ENCODE measurements at places on chromosomes 16 and 17.

DNA sequence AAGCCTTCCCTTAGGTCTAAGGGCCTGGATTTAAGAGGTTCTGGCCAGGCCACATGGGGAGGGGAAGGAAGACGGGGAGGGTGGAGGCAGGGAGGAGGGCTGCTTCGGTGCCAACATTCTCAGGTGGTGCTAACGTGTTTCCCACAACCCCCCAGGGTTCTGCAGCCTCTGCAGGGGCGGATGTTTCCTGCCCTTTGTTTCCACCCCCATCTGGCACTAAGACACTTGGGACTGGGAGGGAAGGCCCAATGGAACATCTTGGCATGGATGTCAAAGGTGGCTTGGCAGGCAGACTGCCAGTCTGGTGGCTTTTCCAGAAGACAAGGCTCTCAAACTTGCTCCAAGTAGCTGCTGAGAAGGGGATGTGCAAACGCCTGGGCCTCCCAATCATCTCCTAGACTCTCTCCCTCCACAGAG lies 12.7 kb downstream of the HIC1 start:
- DNase-seq, result no peak

DNA sequence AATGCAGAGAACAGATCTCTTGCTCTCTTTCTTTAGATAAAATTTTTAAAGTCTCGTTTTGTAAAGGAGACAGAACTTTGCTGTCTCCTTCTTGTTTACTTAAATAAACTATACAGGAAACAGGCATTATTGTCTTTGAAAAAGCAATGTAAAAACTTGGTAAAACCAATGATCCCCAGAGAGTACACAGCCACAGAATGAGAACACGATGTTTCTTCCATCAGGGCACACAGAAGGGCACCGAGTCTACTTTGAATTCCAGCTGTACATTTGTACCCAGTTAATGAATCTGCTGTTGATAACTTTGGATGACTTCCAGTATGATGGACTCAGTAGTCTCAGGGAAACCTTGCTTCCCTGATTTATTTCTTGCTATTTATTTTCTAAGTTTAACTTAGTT lies 8.1 kb upstream of the TMEM100 start:
- DNase-seq, result no peak

- DNase-seq, result no peak
Measured at GRCh38 chr17:55817397-55817709, 66.5 kb downstream of the PCTP start.

- DNase-seq, result peak; percentile 94
Measured at GRCh38 chr17:50867363-50868139, 1.4 kb upstream of the TOB1 start.

DNA sequence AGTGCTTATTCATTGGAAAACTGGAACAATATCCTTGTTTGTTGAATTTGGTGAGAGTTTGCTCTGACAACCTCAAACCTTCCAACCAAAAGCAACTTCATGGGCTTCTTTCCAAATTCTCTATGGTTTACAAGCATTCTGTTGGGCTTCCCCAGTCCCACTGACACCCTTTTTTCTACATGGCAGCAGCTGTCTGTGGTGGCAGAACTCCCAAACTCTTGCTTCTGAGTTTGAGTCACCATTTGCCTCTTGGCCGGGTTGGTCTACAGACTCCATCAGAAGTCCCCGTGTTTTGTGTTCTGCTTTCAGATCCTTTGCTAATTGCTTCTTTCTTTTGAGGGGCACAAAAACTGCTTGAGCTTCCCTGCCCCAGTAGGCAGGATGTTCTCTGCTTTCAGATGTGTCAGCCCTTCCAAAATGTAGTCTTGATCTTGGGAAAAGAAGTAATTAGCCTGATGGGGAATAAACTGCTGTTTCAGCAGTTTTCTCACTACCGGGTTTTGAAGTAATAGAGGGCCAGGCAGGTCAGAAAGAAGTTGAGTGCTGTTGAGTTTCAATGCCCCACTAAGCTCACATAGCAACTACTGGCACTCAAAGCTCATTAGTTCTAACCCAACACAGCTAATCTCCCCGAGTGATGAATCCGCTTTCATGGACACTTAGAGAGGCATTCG lies 80.7 kb downstream of the HS3ST3A1 start:
- no peak for DNase-seq

- DNase-seq, result no peak
Measured at GRCh38 chr17:69418535-69418934, 4.0 kb downstream of the MAP2K6 start.

- no peak for DNase-seq
Measured at GRCh38 chr17:76546556-76547182, 6.8 kb downstream of the PRCD start.

DNA sequence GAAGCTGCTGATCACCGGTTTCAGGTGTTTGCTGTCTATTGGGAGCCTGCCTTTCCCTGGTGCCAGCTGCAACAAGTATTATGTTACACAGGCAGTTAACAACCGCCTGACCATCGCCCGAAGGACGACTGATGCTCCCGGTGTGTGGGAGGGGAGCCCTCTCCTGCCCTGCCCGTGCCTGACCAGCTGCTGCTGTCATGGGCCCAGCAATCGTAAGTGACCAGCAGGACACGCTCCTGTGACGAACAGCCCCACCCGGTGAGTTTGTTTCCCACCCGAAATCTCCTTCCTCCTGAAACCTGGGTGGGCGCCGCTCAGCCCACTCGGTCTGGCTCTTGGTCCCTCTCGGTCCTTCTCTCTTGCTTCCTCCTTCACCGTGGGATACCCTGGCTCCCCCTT lies 17.9 kb upstream of the UBE2I start:
- no peak for DNase-seq

DNA sequence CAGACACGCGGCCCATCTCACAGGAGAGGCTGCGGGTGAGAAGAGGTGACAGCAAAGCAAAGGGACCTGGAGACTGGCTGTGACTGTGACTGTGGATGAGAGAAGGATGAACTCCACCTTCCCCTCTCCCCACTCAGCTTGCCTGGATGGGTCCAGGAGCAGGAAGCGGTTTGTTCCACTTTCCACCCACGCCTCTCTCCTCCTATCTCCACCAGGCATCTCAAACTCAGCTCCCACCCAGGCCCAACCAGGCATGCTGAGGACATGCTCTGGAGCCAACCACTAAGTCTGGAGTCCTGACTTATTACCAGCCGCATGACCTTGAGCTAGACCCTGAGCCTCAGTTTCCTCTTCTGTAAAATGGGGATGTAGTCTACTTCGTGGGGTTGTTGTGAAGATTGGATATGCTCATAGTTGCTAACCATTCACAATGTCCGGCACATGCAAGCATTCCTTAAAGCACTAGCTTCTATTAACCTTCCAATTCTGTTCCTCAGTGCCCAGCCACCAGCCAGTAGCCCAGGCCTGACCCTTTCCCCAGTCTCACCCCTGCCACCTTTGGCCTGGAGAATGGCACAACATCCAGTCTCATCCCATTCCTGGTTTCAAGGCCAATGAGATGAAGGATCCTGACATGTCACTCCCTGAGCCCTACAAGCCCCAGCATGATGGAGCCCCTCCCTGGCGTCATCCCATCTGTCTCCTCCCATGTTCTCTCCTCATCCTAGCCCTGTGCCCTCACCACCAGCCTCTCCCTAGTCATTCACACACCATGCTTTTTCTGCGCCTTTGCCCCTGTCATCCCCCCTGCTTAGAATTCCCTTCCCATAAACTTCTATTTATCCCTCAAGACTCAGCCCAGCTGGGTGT lies 2.3 kb downstream of the GAS2L2 start:
- no peak for DNase-seq

- no peak for DNase-seq
Measured at GRCh38 chr17:17052462-17053221, 10.4 kb downstream of the MPRIP start.

- DNase-seq, result no peak
Measured at GRCh38 chr17:14622615-14623101, 321.8 kb downstream of the HS3ST3B1 start.

DNA sequence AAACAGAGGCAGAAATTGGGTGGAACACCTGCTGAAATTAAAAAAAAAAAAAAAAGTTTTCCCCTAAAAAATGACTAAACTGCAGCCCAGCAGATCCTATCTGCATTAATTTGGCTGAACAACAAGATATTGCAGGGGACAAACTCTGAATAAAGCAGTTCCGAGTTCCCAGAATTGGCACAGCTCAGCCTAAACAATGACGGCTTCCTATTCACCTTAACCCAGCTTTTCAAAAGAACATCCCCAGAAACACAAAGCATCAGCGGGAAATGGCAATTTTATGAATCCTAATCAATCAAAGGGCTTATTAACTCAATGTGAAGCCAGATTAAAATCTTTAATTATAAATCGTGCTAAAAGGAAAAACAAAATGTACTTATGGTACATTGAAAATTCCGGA lies 497.8 kb upstream of the ZFHX3 start:
- no peak for DNase-seq

DNA sequence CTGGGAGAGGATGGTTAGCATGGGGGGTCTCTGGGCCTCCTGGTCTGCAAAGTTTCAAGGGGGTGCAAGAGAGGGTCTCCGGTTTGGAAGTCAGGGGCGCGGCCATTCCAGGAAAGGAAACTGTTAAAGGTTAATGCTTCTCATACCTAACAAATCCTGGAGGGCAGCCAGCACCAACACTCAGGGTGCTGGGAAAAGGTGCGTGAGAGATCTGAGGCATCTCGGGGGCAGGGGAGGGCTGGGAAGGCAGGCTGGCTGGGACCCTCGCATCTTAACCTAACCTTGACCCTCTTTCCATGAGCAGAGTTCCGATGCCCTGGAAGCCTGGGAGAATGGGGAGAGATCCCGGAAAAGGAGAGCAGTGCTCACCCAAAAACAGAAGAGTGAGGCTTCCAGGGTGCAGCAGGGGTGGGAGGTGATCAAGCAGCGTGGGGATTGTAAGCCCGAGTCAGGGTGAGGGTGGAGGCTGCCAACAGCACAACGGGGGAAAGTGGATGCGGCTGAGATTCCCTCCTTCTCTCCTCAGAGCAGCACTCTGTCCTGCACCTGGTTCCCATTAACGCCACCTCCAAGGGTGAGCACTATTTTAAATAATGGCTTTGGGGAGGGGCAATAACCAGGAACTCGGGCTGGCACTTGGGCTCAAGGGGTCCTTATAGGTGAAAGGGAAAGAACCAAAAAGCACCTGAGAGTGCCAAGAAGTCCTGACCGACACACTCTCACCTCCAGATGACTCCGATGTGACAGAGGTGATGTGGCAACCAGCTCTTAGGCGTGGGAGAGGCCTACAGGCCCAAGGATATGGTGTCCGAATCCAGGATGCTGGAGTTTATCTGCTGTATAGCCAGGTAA lies 996 bp downstream of the TNFSF13 start:
- DNase-seq, result no peak

DNA sequence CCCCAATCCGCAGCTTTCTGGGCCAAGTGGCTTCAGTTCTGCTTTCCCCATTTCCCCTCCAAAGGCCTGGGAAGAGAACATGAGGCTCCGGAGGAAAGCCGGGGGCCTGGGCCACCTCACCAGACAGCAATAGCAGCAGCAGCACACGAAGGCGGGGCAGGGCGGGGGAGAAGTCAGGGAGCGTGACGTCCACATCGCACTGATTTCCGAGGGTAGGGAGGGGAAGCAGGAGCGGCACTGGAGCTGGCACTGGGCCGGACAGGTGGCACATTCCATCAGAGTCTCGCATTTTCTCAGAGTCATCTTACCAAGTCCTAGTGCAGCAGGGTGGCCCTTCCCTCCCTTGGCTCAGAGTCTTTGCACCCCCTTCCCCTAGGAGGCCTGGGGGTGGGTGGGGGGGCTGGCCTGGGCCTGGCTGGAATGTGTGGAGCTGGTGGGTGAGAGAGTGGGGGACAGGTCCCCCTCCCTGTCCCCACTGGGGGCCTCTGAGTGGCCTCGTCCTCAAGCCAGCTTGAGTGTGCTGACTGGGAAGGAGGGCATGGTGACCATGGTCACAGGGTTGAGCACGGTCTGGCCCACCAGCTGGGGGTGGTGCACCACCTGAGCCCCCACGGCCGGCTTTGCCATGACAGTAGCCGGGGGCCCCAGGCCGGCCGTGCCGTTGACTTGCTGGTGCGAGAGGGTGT lies 14.3 kb downstream of the MNT start:
- DNase-seq, result no peak

- DNase-seq, result no peak
Measured at GRCh38 chr16:31876951-31877828, 3.6 kb downstream of the ZNF267 start.

DNA sequence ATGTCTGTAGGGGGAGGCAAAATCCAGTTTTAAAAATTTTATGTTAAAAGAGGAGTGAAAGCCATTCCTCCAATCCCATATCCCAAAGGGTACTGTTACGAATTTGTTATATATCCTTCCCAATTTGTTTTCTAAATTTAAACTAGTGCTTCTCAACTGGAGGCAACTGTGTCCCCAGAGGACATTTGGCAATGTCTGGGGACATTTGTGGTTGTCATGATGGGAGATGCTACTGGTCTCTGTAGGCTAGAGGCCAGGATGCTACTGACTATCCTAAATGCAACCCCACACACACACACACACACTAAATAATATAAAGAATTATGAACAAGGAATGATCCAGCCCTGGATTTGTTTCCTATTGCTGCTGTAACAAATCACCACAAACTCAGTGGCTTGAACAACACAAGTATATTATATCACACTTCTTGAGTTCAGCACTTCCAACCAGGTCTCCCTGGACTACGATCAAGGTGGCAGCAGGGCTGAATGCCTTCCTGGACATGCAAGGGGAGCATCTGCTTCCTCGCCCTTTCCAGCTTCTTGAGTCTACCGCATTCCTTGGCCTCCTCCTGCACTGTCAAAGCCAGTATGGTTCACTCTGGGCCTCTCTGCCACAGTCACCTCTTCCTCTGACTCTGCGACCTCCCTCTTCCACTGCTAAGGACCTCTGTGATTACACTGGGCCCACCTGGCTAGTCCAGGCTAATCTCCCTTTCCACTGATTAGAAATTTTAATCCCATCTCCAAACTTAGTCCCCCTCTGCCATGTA lies 30.1 kb downstream of the ARHGAP17 start:
- no peak for DNase-seq

- DNase-seq, result no peak
Measured at GRCh38 chr17:38851434-38851833, 2.1 kb downstream of the RPL23 start.

DNA sequence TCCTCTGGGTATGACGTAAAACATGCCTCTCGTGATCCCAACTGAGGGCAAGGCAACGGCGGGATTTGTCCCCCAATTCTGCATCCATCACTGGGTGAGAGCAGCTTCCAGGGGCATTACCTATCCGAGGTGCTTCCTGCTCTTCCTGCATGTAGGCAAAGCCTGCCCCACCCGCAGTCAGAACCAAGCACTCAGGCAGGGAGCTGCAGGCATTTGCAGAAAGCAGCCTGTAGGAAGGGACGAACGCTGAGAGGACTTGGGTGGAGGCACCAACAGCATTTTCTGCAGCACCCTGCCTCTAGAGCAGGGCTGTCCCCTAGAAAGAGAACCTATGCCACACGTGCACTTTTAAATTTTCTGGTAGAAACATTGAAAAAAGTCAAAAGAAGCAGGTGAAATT lies 5.5 kb downstream of the BCO1 start:
- DNase-seq, result no peak
